ENCODE measurements at places on chromosomes 13 and 19.
A peak's percentile ranks its signal among the peaks of the same experiment; 100 is the strongest.

GRCh38 chr13:34459856-34460255 lies 482.2 kb upstream of the NBEA start:
- DNase-seq = no peak

DNA sequence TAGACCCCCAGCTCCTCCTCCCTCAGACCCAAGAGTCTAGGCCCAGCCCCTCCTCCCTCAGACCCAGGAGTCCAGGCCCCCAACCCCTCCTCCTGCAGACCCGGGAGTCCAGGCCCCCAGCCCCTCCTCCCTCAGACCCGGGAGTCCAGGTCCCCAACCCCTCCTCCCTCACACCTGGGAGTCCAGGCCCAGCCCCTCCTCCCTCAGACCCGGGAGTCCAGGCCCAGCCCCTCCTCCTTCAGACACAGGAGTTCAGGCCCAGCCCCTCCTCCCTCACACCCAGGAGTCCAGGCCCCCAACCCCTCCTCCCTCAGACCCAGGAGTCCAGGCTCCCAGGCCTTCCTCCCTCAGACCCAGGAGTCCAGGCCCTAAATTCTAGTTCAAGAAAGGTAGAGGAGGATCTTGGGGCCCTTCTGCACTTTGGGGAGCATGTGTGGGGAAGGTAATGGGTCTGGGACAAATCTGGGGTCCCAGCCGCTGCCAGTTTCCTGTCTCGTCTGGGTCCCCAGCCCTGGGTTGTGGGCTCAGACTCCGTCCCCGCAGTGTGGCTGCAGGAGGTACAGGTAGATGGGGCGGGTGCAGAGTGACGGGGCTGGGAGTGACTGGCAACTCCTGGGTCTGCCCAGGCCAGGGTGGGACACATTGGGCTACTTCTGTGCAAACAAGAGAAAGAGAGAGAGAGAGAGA lies 3.2 kb upstream of the TMEM190 start:
- DNase-seq = no peak

- no peak for DNase-seq
Observed at GRCh38 chr19:35955881-35956634, 19.9 kb downstream of the LRFN3 start.

- DNase-seq = no peak
Observed at GRCh38 chr19:17943274-17944221, 10.7 kb downstream of the CCDC124 start.

- DNase-seq = no peak
Observed at GRCh38 chr13:25253702-25254101, 33.6 kb downstream of the MTMR6 start.

DNA sequence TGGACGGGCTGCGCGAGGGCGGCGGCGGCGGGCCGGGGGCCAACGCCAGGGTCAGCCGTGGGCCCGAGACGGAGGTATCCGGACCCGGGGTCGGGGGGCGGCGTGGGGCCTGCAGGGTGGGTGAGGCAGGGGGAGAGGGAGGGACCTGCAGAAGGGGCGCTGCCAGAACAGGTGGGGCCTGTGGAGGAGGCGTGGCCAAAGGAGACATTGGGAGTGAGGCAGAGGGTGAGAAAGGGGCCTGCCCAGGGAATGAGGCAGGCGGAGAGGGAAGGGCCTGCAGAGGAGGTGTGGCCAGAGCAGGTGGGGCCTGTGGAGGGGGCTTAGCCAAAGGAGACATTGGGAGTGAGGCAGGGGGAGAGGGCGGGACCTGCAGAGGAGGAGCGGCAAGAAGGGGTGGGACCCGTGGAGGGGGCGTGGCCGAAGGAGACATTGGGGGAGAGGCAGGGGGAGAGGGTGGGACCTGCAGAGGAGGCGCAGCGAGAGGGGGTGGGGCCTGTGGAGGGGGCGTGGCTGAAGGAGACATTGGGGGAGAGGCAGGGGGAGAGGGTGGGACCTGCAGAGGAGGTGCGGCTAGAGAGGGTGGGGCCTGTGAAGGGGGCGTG lies 4.2 kb downstream of the PRR36 start:
- no peak for DNase-seq

- peak; percentile 58 for DNase-seq
Observed at GRCh38 chr19:1131718-1132551, 28.1 kb downstream of the GPX4 start.

- no peak for DNase-seq
Observed at GRCh38 chr19:12833738-12834565, 427 bp downstream of the RTBDN start.

DNA sequence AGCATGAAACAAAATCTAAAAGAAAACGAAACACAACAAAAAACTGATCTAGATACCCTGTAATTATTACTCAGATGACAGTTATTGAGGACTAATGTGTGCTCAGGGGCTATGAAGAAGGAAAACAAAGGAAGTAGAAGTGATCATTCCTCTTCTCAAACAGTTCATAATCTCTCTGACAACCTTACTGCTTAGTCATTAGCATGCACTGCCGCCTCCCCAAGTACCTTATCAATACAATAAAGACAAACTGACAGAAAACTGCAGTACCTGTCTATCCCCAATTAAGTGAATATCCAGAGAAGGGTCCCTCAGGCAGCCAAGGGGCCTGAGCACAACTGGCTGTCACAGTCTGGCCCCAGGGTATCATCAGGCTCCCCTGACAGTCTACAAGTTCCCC lies 22.0 kb upstream of the POU4F1 start:
- no peak for DNase-seq

DNA sequence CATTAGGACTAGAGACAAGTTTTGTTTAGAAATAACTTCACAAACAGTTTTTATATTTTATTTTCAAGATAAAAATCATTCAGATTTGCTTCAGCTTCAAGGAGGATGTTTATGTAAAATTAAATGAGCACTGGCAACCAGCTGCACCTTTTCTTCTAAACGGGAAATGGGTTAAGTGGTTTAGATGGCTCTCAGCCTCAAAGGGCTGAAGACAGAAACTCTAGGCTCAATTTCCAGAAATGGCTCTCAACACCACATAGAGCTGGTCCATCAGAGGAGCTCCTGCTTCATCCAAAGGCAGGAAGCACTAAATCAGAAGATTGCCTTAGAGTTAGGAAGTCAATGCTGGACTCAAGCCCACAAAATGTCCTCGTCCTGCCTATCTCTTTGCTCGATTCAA lies 74.7 kb downstream of the ZNF429 start:
- DNase-seq = no peak

- no peak for DNase-seq
Observed at GRCh38 chr19:47106821-47107201, 6.8 kb downstream of the ZC3H4 start.

- DNase-seq = no peak
Observed at GRCh38 chr13:43304945-43305344, 281.6 kb downstream of the DNAJC15 start.

- DNase-seq = no peak
Observed at GRCh38 chr19:29880498-29881081, 61.4 kb upstream of the URI1 start.

DNA sequence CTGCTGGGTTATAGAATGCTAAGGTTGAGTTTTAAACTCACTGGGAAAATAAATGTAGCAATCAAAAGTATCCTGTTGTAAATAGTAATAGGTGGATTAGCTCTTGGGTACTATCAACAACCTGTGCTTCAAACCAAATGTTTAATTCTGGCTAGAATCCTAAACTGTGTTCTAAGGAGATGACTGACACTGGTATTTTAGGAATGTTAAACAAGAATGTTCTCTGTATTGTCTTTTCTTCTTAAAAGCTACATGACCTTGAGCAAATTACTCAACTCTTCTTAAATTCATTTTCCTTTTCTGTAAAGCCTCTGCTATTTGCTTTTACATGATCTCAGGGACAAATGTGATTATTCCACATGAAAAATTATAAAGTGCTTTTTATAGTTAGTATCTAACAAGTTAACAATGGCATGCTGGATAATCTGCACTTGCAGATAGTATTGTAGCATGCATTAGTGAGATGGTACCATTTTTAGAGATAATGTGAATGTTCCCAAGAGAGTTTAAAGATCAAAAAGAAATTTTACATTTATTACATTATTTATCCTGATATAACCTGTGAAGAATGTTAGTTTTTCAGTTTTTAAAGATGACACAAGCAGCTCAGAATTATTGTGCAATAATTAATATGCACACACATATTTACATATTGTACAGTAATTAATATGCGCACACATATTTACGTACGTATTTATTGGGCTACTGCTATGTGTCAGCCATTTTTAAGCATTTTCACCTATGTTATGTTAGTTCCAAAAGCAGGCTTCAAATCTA lies 13.6 kb upstream of the EPSTI1 start:
- no peak for DNase-seq

DNA sequence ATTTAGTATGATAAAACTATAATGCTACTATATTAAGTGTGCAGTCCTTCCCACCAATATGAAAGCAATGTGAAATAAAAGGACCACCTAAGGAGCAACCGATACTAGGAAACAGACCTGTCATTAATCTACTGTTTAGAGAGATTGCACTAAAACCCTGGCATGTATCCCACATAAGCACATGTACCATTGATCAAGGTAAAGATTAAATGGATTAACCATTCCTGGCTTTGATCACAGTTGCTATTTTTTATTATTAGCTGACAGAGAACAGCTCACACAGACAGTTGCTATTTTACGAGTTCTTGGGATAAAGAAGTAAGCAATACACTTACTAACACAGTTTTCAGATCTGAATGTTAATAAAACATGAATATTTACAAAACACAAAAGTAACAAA lies 57.7 kb upstream of the ZDHHC20 start:
- DNase-seq = no peak

GRCh38 chr19:49148784-49149651 lies 6.2 kb downstream of the HRC start:
- no peak for DNase-seq

DNA sequence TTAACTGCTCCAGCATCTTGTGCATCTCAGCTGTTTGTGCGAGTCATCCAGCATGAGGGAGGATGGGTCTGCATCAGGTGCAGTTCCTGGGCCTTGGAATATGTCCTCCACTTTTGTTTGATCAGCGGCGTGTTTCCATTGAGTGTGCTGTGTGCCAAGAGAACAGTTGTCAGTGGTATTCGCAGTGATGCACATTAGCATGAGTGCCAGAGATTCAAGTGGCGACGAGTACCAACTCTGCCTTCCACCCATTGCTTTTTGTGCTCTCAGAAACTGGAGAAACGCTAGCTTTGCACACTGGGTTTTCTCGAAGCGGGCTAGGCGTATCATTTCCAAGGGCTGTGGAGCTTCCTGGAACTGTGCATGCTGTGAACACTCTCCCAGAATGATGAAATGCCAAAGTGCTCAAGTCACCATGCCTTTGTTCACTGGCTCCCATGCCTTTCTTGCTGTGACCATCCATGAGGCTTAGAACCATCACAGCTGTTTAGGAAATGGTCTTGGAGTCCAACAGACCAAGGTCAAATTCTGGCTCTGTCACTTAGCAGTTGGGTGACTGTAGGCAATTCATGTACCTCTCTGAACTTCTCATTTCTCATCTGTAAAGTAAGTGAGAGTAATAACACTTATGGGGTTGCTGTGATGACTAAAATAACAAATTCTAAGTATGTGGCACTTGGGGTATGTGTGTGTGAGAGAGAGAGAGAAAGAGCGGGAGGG lies 18.4 kb downstream of the LRCH1 start:
- no peak for DNase-seq

- peak; percentile 68 for DNase-seq
Observed at GRCh38 chr13:30002577-30002976, 152.2 kb upstream of the UBL3 start.

- no peak for DNase-seq
Observed at GRCh38 chr19:49434907-49435583, 6.3 kb downstream of the SLC17A7 start.

GRCh38 chr19:30969591-30969990 lies 379.6 kb downstream of the TSHZ3 start:
- no peak for DNase-seq

GRCh38 chr13:108213946-108214345 lies 1.4 kb downstream of the LIG4 start:
- DNase-seq = no peak

GRCh38 chr13:108419768-108420167 lies 150.2 kb downstream of the TNFSF13B start:
- DNase-seq = no peak

DNA sequence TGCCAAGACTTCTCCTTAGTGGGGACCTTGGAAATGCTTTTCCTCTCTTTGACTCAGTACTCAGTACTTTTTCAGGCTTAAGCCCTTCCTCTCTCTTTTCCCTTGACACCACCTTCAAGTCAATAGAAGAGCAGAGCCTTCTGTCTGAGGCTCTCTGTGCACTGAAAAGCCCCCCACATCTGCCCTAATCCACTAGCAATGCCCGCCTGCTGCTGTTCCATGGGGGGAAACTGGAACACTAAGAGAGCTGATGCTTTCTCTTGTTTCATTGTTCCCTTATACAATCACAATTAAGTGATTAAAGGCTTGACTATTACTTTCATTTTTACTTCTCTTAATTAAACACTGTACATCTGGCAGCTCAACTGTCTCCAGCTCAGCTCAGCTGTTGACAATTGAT lies 254.5 kb downstream of the SLITRK6 start:
- no peak for DNase-seq

DNA sequence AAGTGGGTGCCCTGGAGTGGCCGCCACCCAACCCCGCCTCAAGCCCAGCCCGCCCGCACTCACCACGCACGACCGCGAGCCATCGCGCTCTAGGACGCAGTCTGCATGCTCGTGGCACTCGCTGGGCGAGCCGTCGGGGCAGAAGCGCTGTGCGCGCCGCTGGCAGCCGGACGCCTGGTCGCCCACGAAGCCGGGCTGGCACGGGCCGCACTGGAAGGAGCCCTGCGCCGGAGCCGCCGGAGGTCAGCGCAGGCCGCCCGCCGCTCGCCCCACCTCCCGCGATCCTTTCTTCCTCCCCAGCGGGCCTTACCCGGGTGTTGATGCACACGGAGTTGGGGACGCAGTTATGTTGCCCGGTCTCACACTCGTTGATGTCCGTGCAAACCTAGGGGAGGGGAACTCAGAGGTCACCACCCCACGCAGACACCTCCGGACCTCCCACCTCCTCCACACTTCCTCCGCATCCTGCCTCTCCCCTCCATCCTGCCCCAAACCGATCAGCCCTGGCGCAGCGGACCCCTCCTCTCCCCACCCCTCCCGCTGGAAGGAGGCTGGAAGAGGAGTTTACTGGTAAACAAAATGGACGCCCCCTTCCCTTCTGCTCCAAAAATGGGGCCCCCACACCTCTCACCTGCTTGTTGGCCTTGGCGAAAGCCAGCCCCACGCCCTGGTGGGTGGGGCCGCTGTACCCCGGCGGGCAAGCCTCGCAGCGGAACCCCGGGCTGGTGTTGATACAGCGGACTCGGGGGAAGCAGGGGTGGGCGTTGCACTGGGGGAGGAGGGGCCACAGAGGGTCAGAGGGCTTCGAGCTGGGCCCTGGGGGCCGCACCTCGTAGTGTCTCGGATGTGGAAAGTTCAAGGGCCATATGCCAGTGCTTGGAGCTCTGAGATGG lies 2.3 kb downstream of the COMP start:
- DNase-seq = no peak
